ENCODE measurements at places on chromosomes 13 and 19. TPM values are rescaled to one million over a fixed set of nuclear protein-coding genes. Genes with fewer than 3 reads are reported as not detected.

PGPEP1 gene
- total RNA-seq, result 14.0 TPM

CEACAM4 gene
- total RNA-seq, result 2.1 TPM

DNA sequence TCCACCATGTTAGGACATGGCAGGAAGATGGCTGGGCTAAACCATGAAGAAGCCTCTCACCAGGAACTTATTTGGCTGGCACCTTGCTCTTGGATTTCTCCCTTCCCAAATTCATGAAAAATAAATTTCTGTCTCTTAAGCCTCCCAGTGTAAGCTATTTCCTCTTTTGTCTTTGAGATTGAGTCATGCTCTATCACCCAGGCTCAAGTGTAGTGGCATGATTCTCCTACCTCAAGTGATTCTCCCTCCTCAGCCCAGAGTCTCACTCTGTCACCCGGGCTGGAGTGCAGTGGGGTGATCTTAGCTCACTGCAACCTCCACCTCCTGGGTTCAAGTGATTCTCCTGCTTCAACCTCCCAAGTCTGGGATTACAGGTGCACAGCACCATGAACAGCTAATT is 12.6 kb downstream of the ZNF888 start:
- no peak for DNase-seq

COL4A2 gene
- 414 TPM for total RNA-seq

KCNJ14 gene
- 0.83 TPM for total RNA-seq

- DNase-seq, result no peak
Measured at GRCh38 chr19:31146015-31146414, 203.2 kb downstream of the TSHZ3 start.

DNA sequence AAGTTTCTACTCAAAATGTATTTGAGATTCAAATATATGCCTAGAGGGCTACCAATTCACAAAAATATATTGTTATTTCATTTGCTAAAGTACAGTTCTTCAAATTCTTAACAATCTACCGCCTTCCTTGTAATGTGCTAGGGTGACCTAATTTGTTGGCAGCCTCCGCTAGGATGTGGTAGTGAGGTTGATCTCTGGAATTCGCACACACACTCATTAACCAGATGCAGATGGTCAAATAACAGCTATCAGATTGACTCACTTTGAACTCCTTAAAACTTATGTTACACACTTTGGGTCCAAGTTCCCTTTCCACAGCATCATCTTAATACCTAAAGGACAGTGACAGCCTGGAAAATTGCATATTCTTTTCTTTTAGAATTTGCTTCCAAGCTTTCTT is 367.3 kb downstream of the DCT start:
- DNase-seq, result peak; percentile 19

DNA sequence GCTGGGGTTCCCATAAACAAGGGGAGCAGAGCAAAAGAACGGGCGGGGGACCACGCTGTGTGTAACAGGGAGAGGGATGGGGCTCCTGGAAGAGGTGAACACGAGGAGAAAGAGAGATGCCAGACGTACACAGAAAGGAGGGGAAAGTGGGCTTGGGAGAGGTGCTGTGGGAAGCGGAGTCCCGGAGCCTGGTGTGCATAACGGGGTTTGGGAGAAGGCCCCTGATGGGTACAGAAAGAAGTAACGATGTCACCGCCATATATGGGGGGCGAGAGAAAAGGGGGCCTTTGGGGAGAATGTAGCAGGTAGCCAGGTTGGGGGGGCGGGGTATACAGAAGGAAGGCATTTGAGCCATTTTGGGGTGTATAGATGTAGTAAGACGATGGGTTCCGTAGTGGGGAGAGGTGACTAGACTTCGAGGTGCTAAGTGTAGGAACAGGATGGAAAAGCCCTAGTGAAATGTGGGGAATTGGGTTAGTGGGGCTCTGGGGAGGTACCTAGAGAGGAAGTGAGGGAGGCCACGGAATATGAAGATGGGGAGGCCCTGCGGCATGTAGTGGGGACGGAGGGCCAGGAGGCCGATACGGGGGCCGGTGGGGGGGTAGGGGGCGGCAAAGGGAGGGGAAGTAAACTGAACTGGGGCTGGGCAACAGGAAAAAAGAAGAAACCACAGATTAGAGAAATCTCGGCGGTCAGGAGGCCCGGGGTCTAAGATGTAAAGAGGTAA is 787 bp downstream of the ZNF580 start:
- peak; percentile 15 for DNase-seq

VSTM2B gene
- total RNA-seq, result not detected

LIG4 gene
- 8.6 TPM for total RNA-seq

SIGLEC11 gene
- 6.5 TPM for total RNA-seq

SCGB2B2 gene
- total RNA-seq, result 0.88 TPM

DNA sequence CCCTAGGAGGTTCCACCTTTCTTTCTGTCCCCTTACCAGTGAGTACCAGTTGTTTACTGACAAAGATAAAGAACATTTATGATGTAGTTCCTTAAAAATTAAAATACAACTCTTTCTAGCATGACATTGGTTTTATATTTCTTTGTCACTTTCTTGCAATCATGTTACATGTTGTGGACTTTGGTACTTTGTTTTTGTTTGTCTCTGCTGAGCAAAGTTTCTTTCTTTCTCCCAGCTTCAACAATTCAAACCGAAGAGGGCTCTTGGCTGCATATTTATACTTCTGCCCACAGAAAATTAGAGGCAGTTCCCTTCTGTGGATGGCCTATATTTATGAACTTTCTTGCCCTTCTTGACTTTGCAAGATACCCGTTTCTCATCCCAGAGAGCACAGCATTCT is 201.2 kb downstream of the MTUS2 start:
- no peak for DNase-seq

CFAP97D2 gene
- total RNA-seq, result 3.7 TPM

WDR83 gene
- 7.9 TPM for total RNA-seq

DNA sequence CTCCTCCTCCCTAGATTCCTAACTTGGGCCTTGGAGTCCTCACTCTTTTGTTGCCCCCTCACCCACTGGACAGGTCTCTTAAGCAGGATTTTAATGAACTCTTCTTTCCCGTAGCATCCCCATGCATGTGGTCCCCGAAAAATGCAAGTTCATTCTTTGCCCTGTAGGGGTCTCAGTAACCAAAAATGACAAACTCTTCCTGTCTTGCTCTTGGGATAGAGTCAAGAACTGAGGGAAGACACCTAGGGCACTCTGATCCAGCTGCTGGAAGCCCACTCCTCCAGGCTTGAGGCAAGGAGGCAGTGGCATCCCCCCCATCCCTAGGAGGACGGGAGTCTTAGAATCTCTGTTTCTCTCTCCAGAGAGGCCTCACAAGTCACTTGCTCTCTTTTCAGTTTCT is 987.0 kb downstream of the DIAPH3 start:
- DNase-seq, result no peak

GRIK5 gene
- 0.83 TPM for total RNA-seq

IGFL2 gene
- total RNA-seq, result not detected

KLF16 gene
- 3.3 TPM for total RNA-seq

GPC5 gene
- total RNA-seq, result 8.1 TPM

ZNF320 gene
- total RNA-seq, result 34.6 TPM

GRCh38 chr19:36773223-36773579 is 594 bp upstream of the ZNF850 start:
- DNase-seq, result no peak

ZNF547 gene
- 2.8 TPM for total RNA-seq

All from lung (tissue), 17 donors.